ENCODE measurements at places on chromosomes 12 and 14. TPM values are rescaled to one million over a fixed set of nuclear protein-coding genes. Genes with fewer than 3 reads are reported as not detected.

PMEL gene
- not detected for total RNA-seq

LBHD2 gene
- not detected for total RNA-seq

KRT75 gene
- not detected for total RNA-seq

AMDHD1 gene
- total RNA-seq: 0.59 TPM

Data from smooth muscle cell of the umbilical artery (primary cell).